Activated naive CD8-positive, alpha-beta T cell treated with anti-CD3 and anti-CD28 coated beads for 36 hours (primary cell): ENCODE measurements at places on chromosomes 4 and X. TPM values are rescaled to one million over a fixed set of nuclear protein-coding genes. Genes with fewer than 3 reads are reported as not detected.
A peak's percentile ranks its signal among the peaks of the same experiment; 100 is the strongest.

The DGAT2L6 gene
- not detected for total RNA-seq

DNA sequence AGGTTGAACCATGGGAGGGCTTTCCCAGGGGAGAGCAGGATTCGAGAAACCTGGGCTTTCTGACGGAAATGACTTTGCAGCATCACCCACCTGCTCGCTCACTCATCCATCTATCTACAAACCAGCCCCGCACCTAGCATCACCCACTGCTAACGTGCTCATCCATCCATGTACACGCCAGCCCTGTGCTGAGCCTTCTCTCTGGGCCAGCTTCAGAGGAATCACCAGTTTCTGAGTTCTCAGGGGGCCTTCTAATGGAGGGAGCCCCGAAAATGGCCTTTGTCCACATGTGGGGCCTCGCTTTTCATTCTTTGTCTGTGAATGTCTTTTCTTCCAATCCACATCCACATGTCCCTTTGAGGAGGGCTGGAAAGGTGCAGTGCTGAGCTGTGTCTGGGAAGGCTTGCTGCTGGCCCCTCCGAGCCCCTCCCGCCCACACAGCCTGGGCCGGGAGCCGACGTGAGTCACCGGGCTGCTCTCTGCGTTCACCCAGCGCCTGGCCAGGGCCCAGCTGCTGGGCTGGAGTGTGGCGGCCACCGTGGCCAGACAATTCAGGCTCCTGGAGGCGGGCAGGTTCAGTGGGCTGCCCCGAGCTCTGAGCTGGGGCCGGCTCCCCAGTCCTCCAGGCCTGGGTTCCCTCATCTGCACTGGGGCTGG, 14.7 kb downstream of the SORCS2 start:
- H3K4me3 ChIP-seq, result no peak overlapping the region
- H3K36me3 ChIP-seq, result no peaks in the 10 kb centered on the region
- H3K4me1 ChIP-seq, result no peaks in the 10 kb centered on the region
- H3K27me3 ChIP-seq, result peaks cover 7% of the 10 kb centered on the region

DNA sequence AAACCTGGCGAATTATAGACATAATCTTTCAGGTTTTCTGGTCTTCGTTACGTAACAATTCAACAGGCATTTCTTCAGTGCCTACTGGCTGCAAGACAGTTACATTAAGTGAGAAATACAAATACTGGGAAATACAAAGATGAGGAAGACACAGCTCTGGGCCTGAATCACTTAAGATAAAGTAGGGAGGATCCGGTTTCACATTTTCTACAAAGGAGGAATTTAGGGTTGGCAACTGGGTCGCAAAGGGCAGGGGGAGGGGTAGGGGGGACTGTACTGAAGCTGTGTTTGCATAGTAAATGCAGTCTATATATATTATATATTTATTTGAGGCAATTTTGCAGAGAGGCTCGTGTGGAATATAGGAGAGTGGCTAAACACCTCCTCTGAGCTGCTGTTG, 107.4 kb downstream of the MAML3 start:
- H3K4me3 ChIP-seq, result no peak overlapping the region
- H3K36me3 ChIP-seq, result no peaks in the 10 kb centered on the region
- no peaks in the 10 kb centered on the region for H3K27me3 ChIP-seq
- DNase-seq, result no peak
- no peak overlapping the region for H3K27ac ChIP-seq

GRCh38 chrX:40104630-40104984, 6.8 kb upstream of the BCOR start:
- peaks cover 3% of the 10 kb centered on the region for H3K27me3 ChIP-seq
- no peaks in the 10 kb centered on the region for H3K36me3 ChIP-seq
- peak overlapping the region; percentile 50 for H3K4me3 ChIP-seq
- no peak for DNase-seq
- peaks cover 4% of the 10 kb centered on the region for H3K4me1 ChIP-seq
- no peak overlapping the region for H3K27ac ChIP-seq

- DNase-seq, result no peak
- H3K36me3 ChIP-seq, result peaks cover 11% of the 10 kb centered on the region
- no peak overlapping the region for H3K4me3 ChIP-seq
- H3K27me3 ChIP-seq, result no peaks in the 10 kb centered on the region
- H3K4me1 ChIP-seq, result peaks cover 7% of the 10 kb centered on the region
- H3K27ac ChIP-seq, result no peak overlapping the region
Observed at GRCh38 chr4:661231-661630, 12.8 kb downstream of the ATP5ME start.

- no peak overlapping the region for H3K4me3 ChIP-seq
- H3K27ac ChIP-seq, result no peak overlapping the region
- no peaks in the 10 kb centered on the region for H3K27me3 ChIP-seq
- H3K36me3 ChIP-seq, result no peaks in the 10 kb centered on the region
- H3K4me1 ChIP-seq, result no peaks in the 10 kb centered on the region
Observed at GRCh38 chrX:123550829-123551228, 182.0 kb downstream of the THOC2 start.

DNA sequence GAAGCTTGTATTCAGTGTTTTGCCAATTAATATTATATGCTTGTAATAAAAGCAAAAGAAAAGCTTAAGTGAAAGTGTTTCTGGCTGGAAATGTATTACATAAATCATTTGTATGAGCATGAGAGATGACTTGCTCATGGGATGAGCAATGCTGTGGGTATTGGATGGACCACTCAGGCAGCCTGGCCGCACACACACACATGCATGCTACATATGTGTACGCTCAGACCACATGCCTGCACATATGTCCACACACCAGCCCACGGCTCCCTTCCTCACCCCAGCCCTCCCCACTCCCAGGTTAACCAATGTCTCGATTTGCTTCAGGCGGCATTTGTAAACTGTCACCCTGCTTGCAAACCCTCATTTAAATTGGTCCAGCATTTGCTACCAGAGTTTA, 55.9 kb downstream of the CPLX1 start:
- no peaks in the 10 kb centered on the region for H3K27me3 ChIP-seq
- H3K4me3 ChIP-seq, result no peak overlapping the region
- H3K4me1 ChIP-seq, result peaks cover 13% of the 10 kb centered on the region
- peaks cover 34% of the 10 kb centered on the region for H3K36me3 ChIP-seq
- H3K27ac ChIP-seq, result no peak overlapping the region
- no peak for DNase-seq

DNA sequence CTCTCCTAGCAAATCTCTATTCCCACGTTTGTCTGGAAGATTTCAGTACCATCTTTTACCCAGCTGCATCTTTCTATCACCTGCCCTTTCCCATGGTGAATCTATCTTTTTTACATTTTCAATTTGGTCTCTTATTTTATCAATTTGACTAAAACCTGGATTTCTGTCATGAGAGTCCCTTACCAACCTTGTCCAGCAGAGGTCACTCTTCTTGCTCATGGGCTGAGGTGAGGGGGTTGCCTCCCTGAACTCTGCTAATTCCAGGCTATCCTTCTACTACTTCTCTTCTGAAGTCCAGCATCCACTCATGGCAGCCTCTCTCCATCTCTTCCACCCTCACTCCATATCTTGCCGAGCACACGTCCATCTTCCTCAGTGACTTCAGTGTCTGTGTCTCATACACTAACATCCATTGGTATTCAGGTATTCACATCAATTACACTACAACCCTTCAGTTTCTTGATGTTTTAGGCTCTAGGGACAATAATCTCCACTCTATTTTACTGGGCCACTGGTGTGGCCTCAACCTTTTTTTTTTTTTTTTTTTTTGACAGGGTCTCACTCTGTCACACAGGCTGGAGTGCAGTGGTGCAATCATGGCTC, 17.8 kb upstream of the ZNF827 start:
- H3K27me3 ChIP-seq, result no peaks in the 10 kb centered on the region
- peaks cover 2% of the 10 kb centered on the region for H3K4me1 ChIP-seq
- H3K4me3 ChIP-seq, result no peak overlapping the region

GRCh38 chr4:96035727-96036126, 195.8 kb downstream of the PDHA2 start:
- DNase-seq, result no peak
- no peak overlapping the region for H3K27ac ChIP-seq
- no peaks in the 10 kb centered on the region for H3K4me1 ChIP-seq

GRCh38 chr4:140720387-140721304, 35.5 kb downstream of the TBC1D9 start:
- peak overlapping the region; percentile 40 for H3K4me3 ChIP-seq
- no peaks in the 10 kb centered on the region for H3K36me3 ChIP-seq
- H3K27ac ChIP-seq, result peak overlapping the region; percentile 34
- DNase-seq, result no peak
- peaks cover 4% of the 10 kb centered on the region for H3K27me3 ChIP-seq

DNA sequence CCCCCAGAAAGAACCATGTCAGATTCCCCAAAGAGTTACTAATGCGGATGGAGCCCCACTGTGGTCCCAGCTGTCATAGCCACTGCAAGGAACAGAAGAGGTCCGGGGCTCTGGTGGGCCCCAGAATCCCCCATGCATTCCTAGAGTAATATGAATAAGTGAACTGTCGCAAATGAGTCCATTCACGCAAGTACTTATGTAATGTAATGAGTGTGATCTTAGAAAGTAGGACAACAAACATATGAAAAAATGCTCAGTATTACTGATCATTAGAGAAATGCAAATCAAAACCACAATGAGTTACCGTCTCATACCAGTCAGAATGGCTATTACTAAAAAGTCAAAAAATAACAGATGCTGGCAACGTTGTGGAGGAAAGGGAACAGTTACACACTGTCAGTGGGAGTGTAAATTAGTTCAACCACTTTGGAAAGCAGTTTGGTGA, 141.5 kb upstream of the RBPJ start:
- no peaks in the 10 kb centered on the region for H3K27me3 ChIP-seq
- H3K4me3 ChIP-seq, result no peak overlapping the region
- DNase-seq, result no peak
- H3K4me1 ChIP-seq, result peaks cover 12% of the 10 kb centered on the region

The UGT2B17 gene
- not detected for total RNA-seq
